Effector memory CD4-positive, alpha-beta T cell (primary cell): ENCODE measurements at places on chromosomes 11 and 22.

- no peaks in the 10 kb centered on the region for H3K27me3 ChIP-seq
- H3K4me1 ChIP-seq, result no peaks in the 10 kb centered on the region
- no peaks in the 10 kb centered on the region for H3K36me3 ChIP-seq
- H3K27ac ChIP-seq, result no peak overlapping the region
- no peak overlapping the region for H3K4me3 ChIP-seq
- no peak for DNase-seq
These were observed 73.5 kb downstream of the COMMD9 start for GRCh38 chr11:36215693-36216060.

DNA sequence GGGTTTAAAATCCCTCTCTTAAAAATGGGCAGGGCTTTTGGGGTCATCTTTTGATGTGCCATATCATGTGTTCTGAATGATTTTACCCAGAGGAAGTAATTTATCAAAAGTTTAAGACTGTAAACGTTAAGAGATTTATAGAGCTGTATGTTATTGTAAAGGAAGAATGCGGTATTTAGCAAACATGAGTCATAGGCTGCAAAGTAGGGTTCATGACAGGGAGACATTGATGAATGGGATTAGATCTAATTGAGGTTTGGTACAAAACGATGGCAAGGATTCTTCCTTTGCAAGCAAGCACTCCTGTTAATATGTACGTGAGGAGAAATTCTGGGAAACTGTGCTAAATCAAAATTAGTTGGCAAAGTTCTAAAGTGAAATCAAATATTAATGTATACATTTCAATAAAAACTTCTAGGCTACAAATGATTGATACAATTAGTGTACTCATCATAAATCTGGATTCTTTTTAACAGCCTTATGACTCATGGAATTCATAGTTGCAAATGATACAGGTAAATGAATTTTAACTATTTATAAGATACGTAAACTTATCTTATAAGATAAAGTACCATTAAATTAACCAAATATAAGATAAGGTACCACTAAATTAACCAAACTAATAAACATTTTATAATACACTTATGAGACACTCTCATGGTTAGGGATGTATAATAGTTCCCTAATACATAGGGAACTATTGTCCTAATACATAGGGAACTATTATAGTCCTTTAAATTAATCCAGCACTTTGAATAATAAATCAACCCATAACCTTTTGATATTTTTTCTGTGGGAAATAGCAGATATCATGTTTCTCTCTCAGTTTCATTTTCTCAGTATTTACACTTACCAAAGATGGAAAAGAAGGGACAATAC is 58.4 kb downstream of the KIF18A start:
- H3K27ac ChIP-seq, result no peak overlapping the region
- no peaks in the 10 kb centered on the region for H3K27me3 ChIP-seq
- no peak for DNase-seq
- no peaks in the 10 kb centered on the region for H3K4me1 ChIP-seq

DNA sequence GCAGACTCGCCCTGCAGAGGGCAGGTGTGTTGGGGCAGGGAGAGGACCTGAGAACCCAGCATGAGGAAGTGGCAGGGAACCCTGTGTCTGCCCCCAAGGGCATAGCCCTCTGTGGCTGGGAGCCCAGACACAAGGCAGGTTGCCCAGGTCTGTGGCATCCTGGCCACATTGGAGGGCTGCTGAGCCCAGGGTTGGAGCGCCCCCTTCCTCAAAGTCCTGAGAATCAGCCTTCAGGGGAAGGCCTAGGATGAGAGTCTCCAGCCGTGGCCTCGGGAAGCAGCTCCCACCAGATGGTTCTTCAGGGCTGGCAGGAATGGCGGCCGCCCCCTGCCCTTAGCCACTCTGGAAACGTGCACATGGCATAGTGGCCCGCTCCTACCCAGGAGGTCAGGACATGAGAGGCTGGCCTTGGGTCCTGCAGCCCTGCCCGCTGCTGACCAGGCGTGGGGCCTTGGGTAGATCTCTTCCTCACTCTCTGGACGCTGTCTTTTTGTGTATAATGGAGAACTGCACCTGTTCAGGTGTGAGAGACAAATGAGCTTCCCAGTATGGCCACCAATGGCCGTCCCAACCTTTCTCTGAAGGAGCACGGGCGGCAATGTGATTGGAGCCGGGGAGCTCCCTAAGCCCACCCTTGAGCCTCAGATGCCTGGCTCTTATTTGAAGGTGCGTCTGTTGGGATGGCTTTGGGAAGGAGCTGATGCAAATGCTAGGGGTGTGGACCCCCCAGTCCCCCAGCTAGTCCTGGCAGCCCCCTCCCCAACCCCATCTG is 4.6 kb upstream of the CDC42BPG start:
- peak overlapping the region; percentile 42 for H3K27ac ChIP-seq
- H3K4me1 ChIP-seq, result peaks cover 59% of the 10 kb centered on the region
- H3K36me3 ChIP-seq, result peaks cover 21% of the 10 kb centered on the region
- H3K4me3 ChIP-seq, result no peak overlapping the region
- no peak for DNase-seq

DNA sequence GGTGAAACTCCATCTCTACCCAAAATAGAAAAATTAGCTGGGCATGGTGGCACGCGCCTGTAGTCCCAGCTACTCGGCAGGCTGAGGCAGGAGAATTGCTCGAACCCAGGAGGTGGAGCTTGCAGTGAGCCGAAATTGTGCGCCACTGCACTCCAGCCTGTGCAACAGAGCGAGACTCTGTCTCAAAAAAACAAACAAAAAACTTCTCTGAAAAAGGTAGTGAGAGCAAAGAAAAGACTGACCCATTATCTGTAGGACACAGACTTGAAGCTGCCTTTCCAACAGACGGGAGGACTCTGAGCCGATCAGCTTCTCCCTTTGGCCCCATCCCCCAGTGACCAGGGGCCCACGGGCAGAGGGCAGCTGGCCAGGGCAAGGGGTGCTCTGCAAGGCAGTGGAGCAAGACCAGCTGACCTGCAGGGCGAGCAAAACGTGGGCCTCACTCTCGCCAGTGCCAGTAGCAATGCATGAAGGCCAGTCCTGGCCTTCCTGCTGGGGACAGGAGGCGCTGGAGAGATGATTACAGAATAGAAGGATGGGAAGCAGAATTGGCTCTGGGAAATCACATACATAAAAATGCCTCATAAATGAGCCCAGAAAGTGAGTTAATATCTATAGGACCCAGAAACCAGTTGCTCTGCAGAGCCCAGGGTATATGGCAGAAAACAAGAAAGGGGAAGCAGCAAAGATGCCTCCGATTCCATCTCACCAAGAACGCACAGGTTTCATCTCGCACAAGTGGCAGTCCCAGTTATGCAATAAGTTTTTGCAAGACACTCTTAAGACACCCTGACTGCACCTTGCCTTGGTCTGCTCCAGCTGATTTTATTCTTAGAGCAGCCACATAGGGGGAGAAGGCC is 2.8 kb downstream of the EHD1 start:
- DNase-seq, result no peak
- H3K4me1 ChIP-seq, result peaks cover 66% of the 10 kb centered on the region
- H3K27me3 ChIP-seq, result no peaks in the 10 kb centered on the region
- H3K36me3 ChIP-seq, result peaks cover 31% of the 10 kb centered on the region
- H3K27ac ChIP-seq, result peak overlapping the region; percentile 85
- H3K4me3 ChIP-seq, result peak overlapping the region; percentile 95

- H3K27me3 ChIP-seq, result no peaks in the 10 kb centered on the region
- no peaks in the 10 kb centered on the region for H3K36me3 ChIP-seq
- no peak for DNase-seq
- no peak overlapping the region for H3K4me3 ChIP-seq
- no peak overlapping the region for H3K27ac ChIP-seq
- H3K4me1 ChIP-seq, result no peaks in the 10 kb centered on the region
These were observed 1185.3 kb downstream of the JRKL start for GRCh38 chr11:97574976-97575665.

DNA sequence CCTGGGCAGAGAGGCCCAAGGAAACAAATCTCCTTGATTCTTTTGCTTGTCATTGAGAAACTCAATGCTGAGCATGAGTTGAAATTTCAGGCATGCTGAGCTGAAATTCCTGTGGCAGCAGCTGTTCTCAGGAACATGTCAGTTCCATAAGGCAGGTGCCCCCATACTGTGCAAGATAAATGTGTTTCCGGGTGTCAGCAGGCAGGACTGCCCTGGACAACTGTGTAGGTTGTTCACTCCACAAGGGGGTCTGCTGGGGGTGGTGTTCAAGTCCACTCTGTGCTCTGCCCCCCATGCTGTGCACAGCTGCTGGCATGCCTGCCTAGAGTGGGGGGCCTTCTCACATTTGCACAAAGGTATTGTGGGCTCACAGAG is 133.7 kb downstream of the CTTN start:
- H3K36me3 ChIP-seq, result no peaks in the 10 kb centered on the region
- no peaks in the 10 kb centered on the region for H3K4me1 ChIP-seq
- no peak overlapping the region for H3K4me3 ChIP-seq
- DNase-seq, result no peak
- no peak overlapping the region for H3K27ac ChIP-seq
- no peaks in the 10 kb centered on the region for H3K27me3 ChIP-seq

- no peaks in the 10 kb centered on the region for H3K4me1 ChIP-seq
- no peak overlapping the region for H3K4me3 ChIP-seq
- H3K36me3 ChIP-seq, result no peaks in the 10 kb centered on the region
- no peaks in the 10 kb centered on the region for H3K27me3 ChIP-seq
These were observed 12.5 kb upstream of the CCDC117 start for GRCh38 chr22:28759861-28760560.

GRCh38 chr11:102666331-102666957 is 39.1 kb downstream of the MMP27 start:
- no peaks in the 10 kb centered on the region for H3K27me3 ChIP-seq
- H3K27ac ChIP-seq, result no peak overlapping the region
- DNase-seq, result no peak

- H3K4me3 ChIP-seq, result no peak overlapping the region
- H3K27ac ChIP-seq, result no peak overlapping the region
- H3K4me1 ChIP-seq, result peaks cover 17% of the 10 kb centered on the region
- no peaks in the 10 kb centered on the region for H3K36me3 ChIP-seq
- H3K27me3 ChIP-seq, result no peaks in the 10 kb centered on the region
These were observed 2.0 kb downstream of the GNAZ start for GRCh38 chr22:23072077-23072910.

DNA sequence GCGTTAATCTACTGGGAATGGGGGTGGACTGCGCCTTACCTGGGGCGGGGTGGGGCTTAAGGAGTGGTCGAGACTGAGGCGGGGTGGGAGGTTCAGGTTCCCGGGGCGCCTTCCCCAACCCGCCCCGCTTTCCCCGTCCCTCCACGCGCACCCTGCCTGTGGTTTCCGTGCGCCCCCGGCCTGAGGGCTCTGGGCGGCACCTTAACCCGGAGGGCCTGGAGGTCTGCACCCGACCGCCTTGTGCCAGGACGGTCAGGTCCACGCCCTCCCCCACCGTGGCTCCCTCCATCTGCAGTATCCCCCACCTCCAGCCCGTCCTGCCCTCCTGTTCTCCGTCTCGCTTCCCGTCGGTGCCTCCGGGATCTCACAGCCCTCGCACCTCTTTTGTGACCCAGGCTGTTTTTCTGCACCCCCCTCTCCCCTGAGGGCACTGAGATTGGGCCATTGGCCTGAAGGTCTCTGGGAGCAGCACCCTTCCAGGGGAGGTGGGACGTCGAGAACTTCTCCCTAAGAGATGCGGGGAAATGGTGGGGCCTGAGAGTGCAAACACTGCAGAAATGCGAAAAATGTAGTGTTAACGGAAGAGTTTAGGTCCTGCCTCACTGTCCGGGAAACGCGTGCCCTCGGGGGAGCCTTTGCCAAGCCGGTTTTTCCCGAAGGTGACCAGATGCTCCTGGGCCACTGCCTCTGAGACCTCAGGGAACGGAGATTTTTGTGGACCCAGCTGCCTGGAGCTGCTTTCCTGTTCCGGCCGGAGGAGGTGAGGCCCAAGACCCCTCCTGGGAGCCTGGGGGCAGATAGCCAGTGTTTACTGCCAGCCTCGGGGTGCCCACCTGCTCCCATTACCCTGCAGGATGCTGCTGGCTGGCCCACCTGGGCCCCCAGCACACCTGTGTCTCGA is 1.2 kb upstream of the ASCL2 start:
- no peak for DNase-seq
- peaks cover 14% of the 10 kb centered on the region for H3K4me1 ChIP-seq
- no peak overlapping the region for H3K27ac ChIP-seq
- H3K36me3 ChIP-seq, result no peaks in the 10 kb centered on the region

DNA sequence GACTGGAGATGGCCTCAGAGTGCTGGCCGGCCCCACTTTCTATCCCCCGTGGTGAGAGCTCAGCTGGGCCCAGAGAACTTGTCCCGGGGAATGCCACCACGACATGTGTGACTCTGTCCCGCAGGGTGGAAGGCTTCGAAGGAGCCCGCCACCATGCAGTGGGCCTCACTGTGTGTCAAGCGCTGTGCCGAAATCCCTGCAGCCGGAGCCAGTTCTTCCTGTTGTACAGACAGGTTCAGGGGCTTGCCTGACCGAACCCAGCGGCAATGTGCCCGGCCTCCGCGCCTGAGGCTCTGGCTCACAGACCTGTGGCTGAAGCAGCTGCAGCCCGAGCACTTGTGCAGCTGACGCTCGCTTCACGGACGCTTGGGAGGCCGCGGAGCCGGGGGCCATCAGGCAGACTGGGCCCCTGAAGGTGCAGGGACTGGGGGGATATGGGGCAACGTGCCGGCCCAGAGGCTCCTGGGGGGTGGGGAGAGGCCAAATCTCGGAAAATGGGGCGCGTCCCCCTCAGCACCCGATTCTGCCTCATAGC is 650 bp downstream of the PPM1F start:
- no peaks in the 10 kb centered on the region for H3K36me3 ChIP-seq
- H3K4me1 ChIP-seq, result peaks cover 12% of the 10 kb centered on the region
- no peak for DNase-seq
- H3K4me3 ChIP-seq, result peak overlapping the region; percentile 65
- peak overlapping the region; percentile 32 for H3K27ac ChIP-seq
- H3K27me3 ChIP-seq, result no peaks in the 10 kb centered on the region

GRCh38 chr22:50446708-50447575 is 27.9 kb downstream of the SBF1 start:
- peaks cover 43% of the 10 kb centered on the region for H3K36me3 ChIP-seq
- no peaks in the 10 kb centered on the region for H3K27me3 ChIP-seq
- H3K4me1 ChIP-seq, result peaks cover 17% of the 10 kb centered on the region
- no peak overlapping the region for H3K4me3 ChIP-seq
- DNase-seq, result no peak
- no peak overlapping the region for H3K27ac ChIP-seq

GRCh38 chr11:10680956-10681487 is 12.5 kb downstream of the IRAG1 start:
- no peak overlapping the region for H3K4me3 ChIP-seq
- no peaks in the 10 kb centered on the region for H3K36me3 ChIP-seq
- no peak overlapping the region for H3K27ac ChIP-seq
- H3K27me3 ChIP-seq, result no peaks in the 10 kb centered on the region
- DNase-seq, result no peak

GRCh38 chr22:44424867-44425693 is 73.0 kb downstream of the RTL6 start:
- H3K36me3 ChIP-seq, result no peaks in the 10 kb centered on the region
- no peak for DNase-seq
- peaks cover 4% of the 10 kb centered on the region for H3K27me3 ChIP-seq

- no peak overlapping the region for H3K4me3 ChIP-seq
- H3K27ac ChIP-seq, result peak overlapping the region; percentile 89
- H3K4me1 ChIP-seq, result peaks cover 32% of the 10 kb centered on the region
- no peaks in the 10 kb centered on the region for H3K27me3 ChIP-seq
- no peaks in the 10 kb centered on the region for H3K36me3 ChIP-seq
- DNase-seq, result no peak
These were observed 15.0 kb upstream of the CXCR5 start for GRCh38 chr11:118868659-118869058.

GRCh38 chr11:114060392-114061047 is 1.0 kb downstream of the ZBTB16 start:
- H3K27me3 ChIP-seq, result no peaks in the 10 kb centered on the region
- H3K36me3 ChIP-seq, result no peaks in the 10 kb centered on the region
- DNase-seq, result no peak
